ENCODE measurements at places on chromosomes 16 and 17. TPM values are rescaled to one million over a fixed set of nuclear protein-coding genes. Genes with fewer than 3 reads are reported as not detected.

The FOXC2 gene
- not detected for total RNA-seq

The STAT3 gene
- 380 TPM for total RNA-seq

The HOXB7 gene
- 1.6 TPM for total RNA-seq

The SLX1B gene
- total RNA-seq = 44.6 TPM

The SLC13A2 gene
- total RNA-seq = not detected

- DNase-seq = peak; percentile 50
- peaks cover 66% of the 10 kb centered on the region for H3K4me1 ChIP-seq
- no peak overlapping the region for H3K4me3 ChIP-seq
- H3K27ac ChIP-seq = peak overlapping the region; percentile 39
- H3K27me3 ChIP-seq = peaks cover 7% of the 10 kb centered on the region
Measured at GRCh38 chr16:87877942-87878507, 8.7 kb upstream of the SLC7A5 start.

- H3K4me3 ChIP-seq = no peak overlapping the region
- H3K36me3 ChIP-seq = no peaks in the 10 kb centered on the region
- H3K4me1 ChIP-seq = no peaks in the 10 kb centered on the region
Measured at GRCh38 chr17:45003877-45004276, 35.8 kb upstream of the C1QL1 start.

- no peak for DNase-seq
- no peak overlapping the region for H3K4me3 ChIP-seq
- H3K36me3 ChIP-seq = peaks cover 18% of the 10 kb centered on the region
- no peaks in the 10 kb centered on the region for H3K4me1 ChIP-seq
Measured at GRCh38 chr17:34990921-34991365, 10.6 kb downstream of the LIG3 start.

DNA sequence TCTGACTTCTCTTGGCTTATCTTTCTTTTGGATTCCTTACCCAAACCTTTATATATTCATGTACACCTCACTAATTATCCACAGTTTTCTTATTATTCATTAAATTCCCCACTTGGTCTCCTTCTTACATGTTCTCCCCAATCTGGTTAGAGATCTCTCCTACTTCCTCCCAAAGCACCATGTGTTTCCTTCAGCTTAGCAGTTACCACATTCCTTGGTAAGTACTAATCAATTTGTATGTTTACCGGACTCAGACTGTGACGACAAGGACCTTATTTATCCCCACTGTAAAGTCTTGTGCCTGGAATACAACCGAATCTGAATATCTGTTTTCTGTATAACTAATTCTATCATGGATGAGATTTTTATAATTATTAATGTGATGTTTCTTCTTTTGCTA is 389.5 kb downstream of the KCNJ2 start:
- no peaks in the 10 kb centered on the region for H3K4me1 ChIP-seq
- DNase-seq = no peak
- H3K36me3 ChIP-seq = no peaks in the 10 kb centered on the region
- no peak overlapping the region for H3K4me3 ChIP-seq
- no peaks in the 10 kb centered on the region for H3K27me3 ChIP-seq
- no peak overlapping the region for H3K27ac ChIP-seq

DNA sequence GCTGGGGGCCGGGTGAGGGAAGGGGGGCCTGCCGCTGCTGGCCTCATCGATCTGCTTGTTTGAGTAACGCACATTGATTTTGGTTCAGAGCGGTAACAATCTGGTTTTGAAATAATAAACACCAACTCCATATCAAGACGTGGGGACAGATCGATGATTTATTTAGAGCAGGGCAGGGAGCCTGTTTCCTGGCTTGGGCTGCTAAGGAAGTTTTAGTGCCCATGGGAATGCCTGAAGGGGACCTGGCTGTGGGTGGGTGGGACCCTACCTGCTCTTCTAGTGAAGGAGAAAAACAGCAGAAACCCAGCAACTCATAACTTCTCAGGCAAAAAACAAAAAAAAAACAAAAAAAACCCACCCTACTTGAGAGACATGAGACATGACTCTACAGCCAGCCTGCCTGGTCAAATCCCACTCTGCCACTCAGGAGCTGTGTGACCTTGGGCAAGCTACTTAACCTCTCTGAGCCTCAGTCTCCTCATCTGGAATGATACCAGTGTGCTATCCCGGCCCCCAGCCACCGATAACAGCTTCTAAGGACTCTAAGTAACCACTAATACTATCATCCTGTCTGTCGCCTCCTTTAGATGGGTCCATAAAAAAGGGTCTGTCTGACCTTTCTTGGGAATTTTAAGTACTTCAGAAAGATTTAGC is 66.0 kb downstream of the PIPOX start:
- no peak overlapping the region for H3K27ac ChIP-seq
- no peak overlapping the region for H3K4me3 ChIP-seq

GRCh38 chr17:58120195-58120822 is 27.9 kb upstream of the OR4D1 start:
- DNase-seq = peak; percentile 34
- H3K4me1 ChIP-seq = peaks cover 5% of the 10 kb centered on the region
- peaks cover 16% of the 10 kb centered on the region for H3K27me3 ChIP-seq
- no peak overlapping the region for H3K4me3 ChIP-seq
- H3K36me3 ChIP-seq = no peaks in the 10 kb centered on the region
- H3K27ac ChIP-seq = no peak overlapping the region

GRCh38 chr16:88780142-88781062 is 4.6 kb downstream of the PIEZO1 start:
- no peaks in the 10 kb centered on the region for H3K27me3 ChIP-seq
- H3K27ac ChIP-seq = peak overlapping the region; percentile 76
- DNase-seq = no peak
- peaks cover 50% of the 10 kb centered on the region for H3K4me1 ChIP-seq
- no peaks in the 10 kb centered on the region for H3K36me3 ChIP-seq

DNA sequence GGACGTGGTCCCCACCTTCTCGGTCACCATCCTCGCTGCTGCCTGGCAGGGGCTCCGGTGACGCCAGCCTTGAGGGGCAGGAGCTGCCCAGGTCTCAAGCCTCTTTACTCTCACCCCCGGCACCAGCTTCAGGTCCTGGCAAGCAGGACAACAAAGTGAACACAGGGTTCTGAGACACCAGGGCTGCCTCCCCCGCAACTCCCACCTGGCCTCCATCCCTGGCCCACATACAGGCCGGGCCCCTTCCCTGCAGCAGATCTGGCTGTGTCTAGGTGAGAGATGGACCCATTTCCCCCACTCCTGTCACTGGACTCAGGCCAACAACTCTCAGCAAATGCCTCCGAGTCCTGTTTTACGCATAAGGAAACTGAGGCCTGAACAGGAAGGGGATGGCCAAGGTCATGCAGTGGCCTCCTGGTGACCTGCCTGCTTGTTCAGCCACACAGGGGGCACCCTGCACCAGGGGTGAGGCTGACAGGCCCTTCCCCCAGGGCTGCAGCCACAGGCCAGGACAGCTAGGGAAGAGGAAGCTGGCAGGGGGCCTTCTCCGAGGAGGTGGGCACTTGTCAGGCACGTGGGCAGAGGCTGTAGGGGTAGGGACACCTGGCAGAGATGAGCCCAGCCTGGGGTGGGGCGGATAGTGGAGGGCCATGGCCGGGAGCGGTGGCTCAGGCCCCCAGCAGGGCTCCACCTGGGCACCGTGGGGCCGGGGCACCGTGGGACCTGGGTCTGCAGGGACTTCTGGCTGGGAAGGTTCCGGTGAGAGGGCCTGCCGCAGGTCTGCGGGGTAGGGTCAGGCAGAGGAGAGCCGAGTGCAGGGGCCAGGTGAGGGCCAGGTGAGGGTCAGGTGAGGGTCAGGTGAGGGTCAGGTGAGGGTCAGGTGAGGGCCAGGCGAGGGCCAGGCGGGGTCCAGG is 46.7 kb upstream of the PVALEF start:
- no peaks in the 10 kb centered on the region for H3K4me1 ChIP-seq
- peak overlapping the region; percentile 68 for H3K4me3 ChIP-seq
- no peaks in the 10 kb centered on the region for H3K27me3 ChIP-seq
- no peak for DNase-seq
- H3K27ac ChIP-seq = no peak overlapping the region
- no peaks in the 10 kb centered on the region for H3K36me3 ChIP-seq

- H3K4me1 ChIP-seq = peaks cover 18% of the 10 kb centered on the region
- DNase-seq = peak; percentile 20
- H3K27ac ChIP-seq = no peak overlapping the region
Measured at GRCh38 chr17:73643001-73643851, 1.0 kb downstream of the SDK2 start.

DNA sequence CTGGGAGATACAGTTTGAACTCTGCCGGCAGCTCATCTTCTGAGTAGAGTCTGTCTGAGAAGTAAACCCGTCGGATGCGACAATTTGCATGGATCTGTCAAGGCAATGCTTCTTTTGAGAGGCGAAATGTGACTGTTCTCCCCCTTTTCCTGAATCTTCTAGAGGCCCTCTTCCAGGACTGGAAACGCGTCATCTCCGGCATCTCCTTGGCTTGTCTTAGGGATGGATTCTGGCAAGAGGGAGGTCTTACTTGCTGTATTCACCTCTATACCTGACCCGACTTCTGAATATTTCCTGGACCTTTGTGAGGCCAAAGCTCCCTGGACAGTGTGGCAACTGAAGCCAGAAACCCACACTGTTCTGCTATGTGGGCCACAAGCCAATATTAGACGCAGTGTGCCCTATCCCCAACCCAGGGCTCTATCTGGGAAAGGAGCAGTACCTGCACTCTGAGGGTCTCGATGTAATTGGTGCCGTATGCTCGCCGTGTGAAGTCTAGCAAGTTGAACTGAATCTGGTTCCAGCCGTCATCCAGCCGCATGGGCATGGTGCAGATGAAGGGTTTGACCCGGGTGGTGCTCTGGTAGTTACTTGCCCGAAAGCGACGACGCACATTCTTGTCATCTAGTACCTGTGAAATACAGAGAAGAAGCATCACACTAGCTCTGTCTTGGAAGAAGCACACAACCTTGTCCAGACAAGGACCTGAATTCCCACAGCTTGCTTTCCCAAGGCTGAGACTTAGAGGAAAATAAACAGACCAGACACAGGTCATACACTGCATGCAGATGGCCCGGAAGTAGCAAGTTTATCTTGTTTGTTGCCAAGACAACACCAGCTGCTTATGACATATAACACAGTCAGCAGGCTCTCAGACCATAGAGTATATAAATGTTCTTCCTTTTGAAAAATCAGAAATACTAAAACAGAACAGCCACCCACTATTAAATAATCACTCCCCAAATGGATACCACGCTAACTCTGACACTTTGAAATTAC is 14.1 kb downstream of the CFAP20 start:
- H3K27me3 ChIP-seq = no peaks in the 10 kb centered on the region
- no peak overlapping the region for H3K27ac ChIP-seq
- peaks cover 18% of the 10 kb centered on the region for H3K36me3 ChIP-seq
- H3K4me3 ChIP-seq = no peak overlapping the region
- DNase-seq = no peak

- H3K27ac ChIP-seq = no peak overlapping the region
- peaks cover 1% of the 10 kb centered on the region for H3K36me3 ChIP-seq
- no peak overlapping the region for H3K4me3 ChIP-seq
- DNase-seq = no peak
Measured at GRCh38 chr16:69298261-69298660, 12.9 kb upstream of the VPS4A start.

DNA sequence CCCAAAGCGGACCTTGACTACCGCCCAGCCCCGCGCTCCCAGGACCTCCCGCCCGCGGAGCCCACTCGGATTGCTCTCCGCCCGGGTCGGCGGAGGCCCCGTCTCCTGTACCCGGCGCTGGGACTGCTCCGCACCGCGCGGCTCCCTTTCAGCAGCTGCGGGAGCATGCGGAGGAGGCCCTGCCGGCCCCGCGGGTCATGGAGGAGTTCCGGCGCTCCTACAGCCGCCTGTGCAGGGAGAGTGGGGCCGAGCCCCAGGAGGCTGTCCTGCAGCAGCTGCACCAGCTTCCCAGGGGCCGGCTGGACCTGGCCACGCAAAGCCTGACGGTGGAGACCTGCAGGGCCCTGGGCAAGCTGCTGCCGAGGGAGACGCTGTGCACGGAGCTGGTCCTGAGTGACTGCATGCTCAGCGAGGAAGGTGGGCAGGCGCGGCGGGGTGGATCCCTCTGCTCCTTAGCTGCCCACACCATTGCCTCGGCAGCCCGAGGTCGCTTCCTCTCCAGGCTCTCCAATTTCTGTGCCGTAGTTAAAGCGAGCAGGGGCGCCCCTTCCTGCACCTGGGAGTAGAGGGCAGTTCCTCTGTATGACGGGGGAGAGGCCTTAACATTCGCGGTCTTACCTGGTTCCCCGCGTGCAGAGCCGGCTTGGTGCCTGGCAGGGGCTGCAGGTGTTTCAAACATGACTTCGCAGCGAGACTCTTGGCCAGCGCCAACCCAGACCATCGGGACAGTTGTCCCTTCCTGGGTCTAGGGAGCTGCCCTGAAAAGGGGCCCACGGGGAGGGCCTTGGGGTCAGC is 539 bp downstream of the LRRC45 start:
- peaks cover 28% of the 10 kb centered on the region for H3K4me1 ChIP-seq
- no peaks in the 10 kb centered on the region for H3K36me3 ChIP-seq
- peak; percentile 38 for DNase-seq
- H3K27me3 ChIP-seq = no peaks in the 10 kb centered on the region

DNA sequence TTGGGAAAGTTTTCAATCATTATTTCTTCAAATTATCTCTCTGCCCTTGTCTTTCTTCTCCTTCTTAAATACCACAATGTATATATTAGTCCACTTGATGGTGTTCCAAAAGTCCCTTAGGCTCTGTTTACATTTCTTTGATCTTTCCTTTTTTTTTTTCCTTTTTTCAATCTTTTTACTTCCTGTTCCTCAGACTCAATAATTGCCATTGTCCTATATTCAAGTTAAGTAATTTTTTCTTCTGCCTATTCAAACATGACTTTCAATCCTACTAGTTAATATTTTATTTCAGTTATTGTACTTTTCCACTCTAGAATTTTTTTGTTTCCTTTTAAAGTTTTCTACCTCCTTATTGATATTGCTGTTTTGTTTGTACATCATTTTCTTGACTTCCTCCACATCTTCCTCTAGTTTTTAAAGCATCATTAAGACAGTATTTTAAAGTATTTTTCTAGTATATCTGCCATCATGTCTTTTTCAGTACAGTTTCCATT is 15.8 kb upstream of the UQCRC2 start:
- DNase-seq = no peak
- peaks cover 24% of the 10 kb centered on the region for H3K4me1 ChIP-seq
- no peaks in the 10 kb centered on the region for H3K36me3 ChIP-seq
- H3K4me3 ChIP-seq = peak overlapping the region; percentile 19
- H3K27ac ChIP-seq = peak overlapping the region; percentile 87

DNA sequence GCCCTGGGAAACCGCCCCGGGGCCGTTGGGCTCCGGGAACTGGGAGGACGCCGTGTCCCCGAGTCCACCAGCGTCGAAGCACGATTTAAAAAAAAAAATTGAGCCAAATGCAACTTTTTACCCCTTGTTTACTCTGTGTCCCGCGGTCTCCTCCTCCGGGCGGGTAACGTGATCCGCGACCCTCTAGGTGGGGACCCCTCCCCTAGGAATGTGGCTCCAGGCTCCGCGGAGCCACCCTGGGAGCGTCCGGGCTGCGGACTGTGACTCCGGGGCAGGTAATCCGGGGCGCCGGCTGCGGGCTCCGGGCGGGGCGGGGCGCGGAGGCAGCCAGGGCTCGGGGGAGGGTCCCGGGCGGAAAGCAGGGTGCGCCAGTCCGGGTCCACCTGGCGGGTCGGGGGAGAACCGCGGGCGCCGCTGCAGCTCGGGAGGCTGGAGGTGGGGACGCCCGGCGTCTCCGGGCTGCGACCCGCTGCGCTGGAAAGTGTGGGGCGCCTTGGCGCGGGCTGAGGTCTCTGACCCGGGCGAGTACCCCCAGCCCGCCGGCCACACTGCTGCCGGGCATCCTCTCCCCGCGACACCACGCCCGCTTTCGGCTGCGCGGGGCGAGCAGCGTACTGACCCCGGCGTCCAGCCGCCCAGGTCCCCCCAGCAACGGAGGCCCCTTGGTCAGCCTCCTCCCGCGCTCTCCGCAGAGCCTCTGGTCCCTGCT is 852 bp upstream of the HELZ start:
- peak; percentile 71 for DNase-seq
- H3K27ac ChIP-seq = peak overlapping the region; percentile 90
- H3K36me3 ChIP-seq = peaks cover 6% of the 10 kb centered on the region
- peak overlapping the region; percentile 77 for H3K4me3 ChIP-seq
- H3K27me3 ChIP-seq = peaks cover 9% of the 10 kb centered on the region
- H3K4me1 ChIP-seq = peaks cover 33% of the 10 kb centered on the region
